ENCODE measurements at places on chromosomes 5 and 9.
A peak's percentile ranks its signal among the peaks of the same experiment; 100 is the strongest.

- DNase-seq, result no peak
Observed at GRCh38 chr9:112322701-112323377, 10.6 kb downstream of the PTBP3 start.

GRCh38 chr5:76607353-76607871 is 15.8 kb downstream of the F2RL2 start:
- peak; percentile 79 for DNase-seq

- DNase-seq, result peak; percentile 12
Observed at GRCh38 chr5:10913841-10914240, 152.8 kb upstream of the DAP start.

DNA sequence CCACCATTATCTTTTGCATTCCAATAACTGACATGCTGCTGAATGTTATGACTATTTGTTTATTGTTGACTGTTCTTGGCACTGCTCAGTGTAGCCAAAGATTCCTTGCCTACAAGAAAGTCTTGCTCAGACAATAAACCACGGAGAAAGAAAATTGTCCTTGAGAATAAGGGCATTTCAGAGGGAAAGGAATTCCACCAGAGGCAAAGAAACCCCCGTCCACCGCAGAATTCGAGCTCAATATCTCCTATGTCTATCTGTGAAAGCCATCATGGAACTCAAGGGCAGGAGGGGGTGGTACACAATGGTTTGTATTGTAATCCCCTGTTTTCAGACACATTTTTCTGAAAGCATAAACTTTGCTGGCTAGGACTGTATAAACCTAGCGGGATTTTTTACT is 70.3 kb upstream of the ADAMTS16 start:
- no peak for DNase-seq

DNA sequence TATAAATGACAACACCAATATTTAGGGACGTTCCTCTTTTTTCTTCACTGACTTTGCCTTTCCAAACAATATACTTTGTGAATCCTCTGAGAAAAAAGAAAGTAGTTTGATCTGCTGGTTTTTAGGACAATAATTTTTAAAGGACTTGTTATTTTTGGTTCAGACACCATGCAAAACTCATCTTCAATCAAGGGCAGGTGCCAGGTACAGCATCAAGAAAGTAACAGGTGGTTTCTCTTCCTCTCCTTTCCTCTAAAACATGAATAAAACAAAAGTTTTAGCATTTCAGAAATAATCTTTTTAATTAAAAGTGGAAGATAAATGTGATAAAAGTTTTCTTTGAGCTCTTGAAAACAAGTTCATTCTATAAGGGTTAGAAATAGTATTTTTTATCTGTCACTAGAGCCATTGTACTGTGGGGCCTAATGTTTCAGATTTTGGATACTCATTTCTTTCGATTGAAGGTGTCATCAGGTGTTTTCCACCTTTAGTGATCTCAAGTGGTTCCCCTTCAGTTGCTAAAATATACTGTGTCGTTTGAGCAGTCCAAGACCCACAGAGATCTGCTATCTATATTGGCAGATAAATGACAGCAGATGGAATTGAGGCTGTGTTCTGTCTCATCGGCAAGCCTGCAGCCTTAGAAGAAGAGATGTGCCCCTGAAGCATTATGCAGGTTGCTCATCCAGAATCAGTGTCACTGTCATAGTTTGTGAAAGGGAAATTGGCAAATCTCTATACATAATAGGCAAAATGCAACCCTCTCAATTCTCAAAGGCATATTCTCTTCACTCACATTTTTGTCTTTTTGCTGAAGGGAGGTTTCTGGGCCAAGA is 499.7 kb downstream of the PDE4D start:
- DNase-seq, result no peak

GRCh38 chr9:100286257-100286656 is 66.5 kb downstream of the TEX10 start:
- no peak for DNase-seq

DNA sequence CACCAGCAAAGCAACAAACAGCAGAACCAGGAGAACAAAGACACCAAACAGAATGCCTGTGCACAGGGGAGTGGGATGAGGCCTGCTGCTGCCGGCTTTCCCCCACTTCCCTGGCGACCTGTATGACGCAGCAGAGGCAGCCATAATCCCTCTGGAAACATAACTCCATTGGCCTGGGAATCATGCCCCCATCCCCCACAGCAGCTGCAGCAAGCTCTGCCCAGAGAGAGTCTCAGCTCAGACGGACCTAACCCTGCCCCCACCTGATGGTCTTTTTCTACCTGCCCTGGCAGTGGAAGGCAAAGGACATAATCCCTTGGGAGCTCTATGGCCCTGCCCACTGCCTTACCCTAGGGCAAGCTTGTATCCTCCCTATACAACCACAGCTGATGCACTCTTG is 81.8 kb upstream of the FANCC start:
- no peak for DNase-seq

GRCh38 chr5:141557681-141558136 is 61.1 kb downstream of the DIAPH1 start:
- DNase-seq, result peak; percentile 81

GRCh38 chr9:109652112-109652511 is 127.9 kb upstream of the PALM2AKAP2 start:
- DNase-seq, result no peak

DNA sequence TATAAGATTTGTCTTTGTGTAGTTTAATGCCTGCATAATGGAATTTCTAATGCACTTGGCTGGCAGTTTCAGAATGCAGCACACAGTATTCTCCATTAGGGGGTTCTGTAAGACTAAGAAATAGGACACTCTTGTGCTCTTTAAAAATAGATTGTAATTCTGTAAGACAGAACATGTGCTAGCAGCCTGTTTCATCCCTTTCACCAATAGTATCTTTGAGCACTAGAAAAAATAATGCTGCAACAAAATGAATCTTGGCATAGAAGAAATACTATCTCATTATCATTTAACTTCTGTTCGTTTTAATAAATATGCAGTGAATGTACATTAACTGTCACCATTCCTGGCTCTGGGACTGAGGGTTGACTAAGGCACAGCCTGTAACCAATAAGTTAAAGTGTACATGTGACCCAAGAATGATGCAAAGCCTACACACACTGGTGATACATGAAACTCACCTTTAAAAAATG is 23.8 kb upstream of the ZNF622 start:
- DNase-seq, result peak; percentile 74

- no peak for DNase-seq
Observed at GRCh38 chr5:80796846-80797245, 142.1 kb upstream of the DHFR start.

- no peak for DNase-seq
Observed at GRCh38 chr9:105445203-105445881, 2.5 kb upstream of the FSD1L start.

- DNase-seq, result no peak
Observed at GRCh38 chr9:127779136-127779981, 893 bp upstream of the SH2D3C start.
